ENCODE measurements at places on chromosomes 5 and 9.
A peak's percentile ranks its signal among the peaks of the same experiment; 100 is the strongest.

- DNase-seq, result no peak
Observed at GRCh38 chr9:121133104-121133816, 58.5 kb downstream of the CNTRL start.

- no peak for DNase-seq
Observed at GRCh38 chr5:42400474-42400873, 22.8 kb upstream of the GHR start.

GRCh38 chr5:144352330-144352729, 181.7 kb downstream of the KCTD16 start:
- no peak for DNase-seq

DNA sequence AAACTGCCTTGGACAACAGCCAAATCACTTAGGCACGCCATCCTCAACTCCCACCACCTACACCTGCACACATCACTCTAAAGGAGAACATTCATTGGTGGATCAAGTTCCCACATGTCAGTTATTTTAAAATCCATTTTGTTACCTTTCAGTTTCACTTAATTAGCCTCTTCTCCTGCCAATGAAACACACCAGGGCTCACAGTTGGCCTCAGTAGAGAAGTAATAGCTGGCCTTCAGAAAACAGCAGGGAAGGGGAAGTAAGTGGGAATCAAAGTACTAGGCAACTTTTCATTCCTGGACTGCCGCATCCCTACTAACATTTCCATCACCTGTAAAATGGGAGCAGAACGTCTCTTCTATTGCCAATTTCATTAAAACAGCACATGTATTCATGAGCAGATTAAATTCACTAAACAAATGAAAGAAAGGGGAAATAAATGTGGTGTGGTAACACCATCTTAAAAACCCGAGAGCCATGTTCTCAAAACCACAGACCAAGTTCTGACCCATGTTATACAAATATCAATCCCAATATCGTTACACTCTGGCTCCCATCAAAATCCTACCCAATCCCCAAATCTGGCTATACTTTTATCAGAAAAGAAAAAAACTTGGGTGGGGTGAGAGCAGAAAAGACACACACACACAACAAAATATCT, 1.7 kb downstream of the SIL1 start:
- no peak for DNase-seq

- DNase-seq, result peak; percentile 57
Observed at GRCh38 chr9:77708064-77708815, 60.1 kb upstream of the GNA14 start.

- DNase-seq, result no peak
Observed at GRCh38 chr5:101643794-101644193, 652.3 kb downstream of the SLCO4C1 start.

- peak; percentile 39 for DNase-seq
Observed at GRCh38 chr5:140169410-140169809, 5.6 kb upstream of the CYSTM1 start.

All from A172 (cell line).